Activated CD4-positive, alpha-beta T cell treated with anti-CD3 and anti-CD28 coated beads, Interleukin-2, amount 50 U/mL, for 1 hour (primary cell): ENCODE measurements at places on chromosomes 2 and 18.

DNA sequence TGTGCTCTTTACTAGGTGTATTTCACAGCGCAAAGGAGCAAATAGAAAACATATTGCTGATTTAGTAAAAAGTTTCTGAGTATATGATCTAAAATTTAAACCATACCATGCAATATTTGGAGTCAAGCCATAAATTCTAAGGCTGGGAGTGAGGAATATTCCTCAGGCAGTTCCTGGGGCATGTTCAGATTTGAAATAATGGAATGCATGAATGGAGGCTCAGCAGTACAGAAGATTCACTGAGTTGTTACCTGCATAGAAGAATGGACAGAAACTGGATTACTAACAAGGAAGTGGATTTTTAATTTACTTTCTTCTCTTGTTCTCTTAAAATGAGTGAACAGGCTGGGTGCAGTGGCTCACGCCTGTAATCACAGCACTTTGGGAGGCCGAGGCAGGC, 441.0 kb upstream of the MAP2 start:
- DNase-seq, result no peak

GRCh38 chr2:236402033-236402790, 138.0 kb upstream of the ASB18 start:
- DNase-seq, result no peak

GRCh38 chr2:192195548-192196418, 1.1 kb upstream of the TMEFF2 start:
- DNase-seq, result no peak

GRCh38 chr2:14631406-14632040, 994 bp upstream of the LRATD1 start:
- DNase-seq, result no peak

DNA sequence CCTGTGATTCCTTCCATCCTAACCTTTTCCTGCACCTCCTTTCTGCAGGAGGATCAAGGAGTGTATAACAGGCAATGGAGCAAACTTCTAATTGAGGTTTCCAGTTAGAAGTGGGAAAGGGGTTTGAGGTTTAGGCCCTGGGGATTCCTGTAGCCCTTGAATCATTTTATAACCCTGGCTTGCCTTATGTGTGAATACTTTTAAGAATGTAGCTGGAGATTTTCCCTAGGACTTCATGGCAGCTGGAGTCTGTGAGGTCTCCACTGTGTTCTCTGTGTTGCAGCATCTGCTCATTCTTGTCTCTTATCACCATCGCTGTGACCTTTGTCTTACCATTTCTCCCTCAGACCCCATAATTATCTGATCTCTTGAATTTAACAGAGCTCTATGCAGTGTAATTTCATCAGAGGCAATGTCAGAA, 370.2 kb upstream of the SLC14A2 start:
- DNase-seq, result no peak

DNA sequence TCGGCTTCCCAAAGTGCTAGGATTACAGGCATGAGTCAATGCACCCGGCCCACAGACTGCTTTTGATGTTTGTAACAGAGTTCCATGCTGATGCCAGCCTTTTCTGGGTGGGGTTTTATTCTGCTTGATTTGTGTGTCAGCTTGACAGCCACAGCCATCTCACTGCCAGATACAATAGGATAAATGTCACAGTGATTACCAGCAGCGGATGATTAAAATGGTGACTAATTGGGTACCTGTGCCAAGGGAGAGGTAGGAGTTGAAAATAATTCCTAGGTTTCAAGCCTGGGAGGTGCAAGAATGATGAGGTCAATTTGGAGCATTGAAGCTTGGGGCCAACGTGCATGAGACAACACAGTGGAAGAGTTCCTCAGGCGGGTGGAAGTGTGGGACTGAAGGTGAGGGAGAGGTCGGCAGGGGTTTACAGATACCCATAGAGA, 39.4 kb downstream of the SH2D6 start:
- no peak for DNase-seq

GRCh38 chr2:193267496-193268002, 1072.8 kb upstream of the TMEFF2 start:
- DNase-seq, result no peak

GRCh38 chr2:30422444-30423040, 24.5 kb upstream of the LCLAT1 start:
- peak; percentile 63 for DNase-seq

DNA sequence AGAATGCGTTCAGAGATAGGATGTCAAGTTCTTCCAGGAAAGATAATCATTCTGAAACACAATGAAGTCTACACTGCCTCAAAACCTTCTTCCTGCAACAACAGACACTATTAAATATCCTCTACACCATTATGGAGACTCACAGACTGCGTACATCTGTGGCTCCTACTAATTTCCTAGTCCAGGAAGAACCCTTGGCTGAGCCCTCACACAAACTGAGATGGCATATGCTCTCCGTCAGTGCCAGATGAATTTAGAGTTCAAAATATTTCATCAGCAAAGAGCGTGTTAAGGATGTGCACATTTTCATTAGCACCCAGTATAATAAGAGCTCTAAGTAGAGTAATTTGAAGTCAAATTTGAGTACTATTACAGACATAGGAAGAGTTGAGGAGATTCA, 117.2 kb downstream of the TCF4 start:
- no peak for DNase-seq

DNA sequence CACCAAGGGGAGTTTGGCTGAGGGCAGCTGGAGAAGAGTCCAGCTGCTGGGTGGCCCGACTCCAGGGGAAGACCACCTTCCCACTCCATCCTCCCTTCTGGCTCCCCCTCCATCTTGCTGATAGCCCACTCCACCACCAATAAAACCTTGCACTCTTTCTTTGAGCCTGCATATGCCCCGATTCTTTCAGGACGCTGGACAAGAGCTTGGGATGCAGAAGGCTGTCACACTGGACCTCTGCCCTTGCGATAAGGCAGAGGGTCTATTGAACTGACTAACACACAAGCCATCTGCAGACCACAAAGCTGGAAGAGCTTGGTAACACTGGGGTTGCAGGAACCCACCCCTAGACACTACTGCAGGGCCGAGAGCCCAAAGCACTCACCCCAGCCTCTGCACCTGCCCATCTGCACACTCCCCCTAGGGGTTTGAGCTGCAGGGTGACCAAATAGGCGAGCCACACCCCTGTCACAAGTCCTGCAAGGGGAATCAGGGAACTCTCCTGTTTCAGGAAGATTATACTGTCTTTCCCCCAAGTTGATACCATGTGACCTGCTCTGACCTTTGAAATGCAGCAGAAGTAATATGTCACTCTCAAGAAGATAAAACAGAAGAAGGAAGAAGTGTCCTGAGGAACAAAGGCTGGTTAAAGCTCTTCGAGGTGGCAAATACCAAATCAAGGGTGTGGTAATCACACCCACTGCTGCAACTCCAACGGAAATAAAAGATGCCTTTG, 70.5 kb downstream of the SMAD4 start:
- no peak for DNase-seq

- DNase-seq, result no peak
Observed at GRCh38 chr2:86274918-86275275, 62.5 kb downstream of the REEP1 start.

GRCh38 chr2:168730344-168730743, 72.1 kb upstream of the NOSTRIN start:
- DNase-seq, result no peak

- no peak for DNase-seq
Observed at GRCh38 chr18:30927042-30927441, 115.5 kb downstream of the DSC3 start.

DNA sequence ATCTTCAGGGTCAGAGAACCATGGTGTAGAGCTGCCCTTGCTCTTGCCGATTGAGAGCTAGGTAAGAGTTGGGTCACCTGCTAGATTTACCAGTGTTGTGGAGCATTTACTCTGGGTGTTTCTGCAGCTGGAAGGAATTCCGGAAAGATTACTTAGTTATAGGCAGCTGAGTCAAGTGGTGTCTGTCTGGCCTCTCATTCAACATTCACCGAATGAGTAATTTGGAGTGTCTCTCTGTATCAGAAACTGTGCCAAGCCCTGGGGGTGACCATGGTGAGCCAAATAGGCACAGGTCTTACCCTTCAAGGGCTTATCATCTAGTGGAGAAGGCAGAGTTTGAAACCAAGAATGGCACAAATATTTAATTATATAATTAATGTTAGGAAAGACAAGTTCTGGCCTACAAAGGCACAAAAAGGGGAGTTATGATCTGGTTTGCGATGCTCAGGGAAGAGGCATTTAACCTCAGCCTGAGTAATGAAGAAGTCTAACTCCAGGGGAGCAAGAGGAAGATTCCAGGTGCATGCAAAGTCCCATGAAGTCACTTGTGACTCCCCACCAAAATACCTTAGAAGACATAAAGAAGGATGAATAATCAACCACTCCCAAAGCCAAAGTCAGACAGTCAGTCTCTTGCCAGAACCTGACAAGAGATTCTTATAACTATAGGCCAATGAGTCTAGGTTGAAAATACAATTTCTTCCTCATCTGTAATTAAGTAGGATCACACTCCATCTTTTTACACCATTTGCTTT, 12.5 kb downstream of the SETBP1 start:
- no peak for DNase-seq

GRCh38 chr18:43866696-43867095, 589.4 kb upstream of the SYT4 start:
- no peak for DNase-seq

DNA sequence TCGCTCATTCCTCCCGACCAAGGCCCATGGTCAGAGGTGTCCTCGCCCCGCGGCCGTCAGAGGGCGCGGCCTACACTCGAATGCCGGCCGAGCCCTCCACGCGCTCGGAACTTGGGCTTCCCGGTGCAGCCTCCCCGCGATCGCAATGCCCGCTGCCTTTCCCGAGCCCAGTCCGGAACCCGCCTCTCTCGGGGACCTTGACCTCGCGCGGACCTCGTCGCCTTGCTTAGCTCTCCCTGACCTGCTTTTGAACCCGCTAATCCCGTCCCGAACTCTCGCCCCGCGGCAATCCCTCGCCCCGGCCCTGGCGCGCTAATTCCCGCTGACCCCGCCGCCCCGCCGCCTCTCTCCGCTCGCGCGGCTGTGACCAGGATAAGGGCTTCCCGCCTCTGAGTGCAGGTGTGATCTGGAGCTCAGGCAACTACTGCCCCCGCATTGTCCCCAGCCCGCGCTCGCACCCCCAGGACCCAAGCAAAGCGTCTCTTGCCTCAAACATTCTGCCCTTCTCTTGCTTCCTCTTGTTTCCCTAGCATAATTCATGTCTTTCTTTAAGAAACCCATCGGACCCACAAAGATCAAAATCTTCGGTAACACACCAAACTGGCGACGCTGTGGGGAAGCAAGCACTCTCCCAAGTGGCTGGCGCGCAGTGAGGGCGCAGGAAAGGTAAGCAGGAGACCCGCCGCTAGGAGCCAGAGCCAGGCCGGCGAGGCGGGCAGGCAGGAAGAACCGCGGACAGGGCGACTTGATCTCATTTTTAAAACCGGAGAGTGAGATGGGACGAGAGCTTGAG, 46.6 kb upstream of the ATP6V1B1 start:
- no peak for DNase-seq

DNA sequence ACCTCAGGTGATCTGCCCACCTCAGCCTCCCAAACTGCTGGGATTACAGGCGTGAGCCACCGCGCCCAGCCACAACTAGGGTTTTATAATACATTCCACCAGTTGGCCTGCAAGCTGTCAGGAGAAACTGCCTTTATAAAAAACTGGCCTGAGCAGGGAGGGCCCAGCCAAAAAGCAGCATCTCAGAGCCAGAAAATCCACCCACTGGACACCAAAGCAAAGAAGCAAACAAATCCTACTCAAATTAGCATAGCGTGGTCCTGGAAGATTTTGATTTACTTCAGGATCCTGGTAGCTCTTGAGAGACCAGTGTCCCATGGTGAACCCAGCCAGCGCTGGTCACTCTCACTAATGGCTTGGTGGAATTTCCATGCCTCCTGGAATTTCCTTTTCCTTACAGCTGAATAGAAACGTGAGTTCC, 60.0 kb upstream of the PXDN start:
- DNase-seq, result no peak
